T follicular helper cell (primary cell): ENCODE measurements at places on chromosomes 4 and X.

DNA sequence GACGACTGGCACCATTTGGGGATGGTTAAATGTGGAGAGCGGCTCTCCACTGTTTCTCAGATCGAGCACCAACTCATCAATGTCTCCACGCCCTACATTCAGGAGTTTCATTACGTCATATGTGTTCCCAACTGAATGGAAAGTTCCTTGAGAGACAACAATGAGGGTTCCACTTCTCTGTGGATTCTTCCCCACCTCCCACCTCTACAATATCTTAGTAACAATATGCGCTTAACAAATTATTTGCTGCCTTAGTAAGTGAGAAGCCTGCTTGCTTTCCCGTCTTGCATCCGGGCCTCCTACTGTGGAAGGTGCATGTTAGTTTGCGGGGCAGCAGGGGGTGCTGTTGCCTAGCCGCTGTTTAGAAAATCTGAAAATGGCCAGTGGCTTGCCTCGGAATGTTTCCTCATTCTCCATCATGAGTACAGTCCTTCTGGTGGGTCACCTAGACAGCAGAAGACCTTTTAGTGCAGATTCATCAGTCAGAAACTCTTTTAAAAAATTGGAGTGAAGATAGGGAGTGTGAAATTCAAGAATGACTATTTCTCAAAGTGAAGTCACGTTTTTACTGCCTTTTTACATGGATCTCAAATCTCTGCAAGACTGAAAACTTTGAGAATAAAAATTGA is 55.7 kb downstream of the PHOX2B start:
- no peak for DNase-seq

- DNase-seq = no peak
These were observed 4.0 kb downstream of the PCYT1B start for GRCh38 chrX:24643116-24643515.

DNA sequence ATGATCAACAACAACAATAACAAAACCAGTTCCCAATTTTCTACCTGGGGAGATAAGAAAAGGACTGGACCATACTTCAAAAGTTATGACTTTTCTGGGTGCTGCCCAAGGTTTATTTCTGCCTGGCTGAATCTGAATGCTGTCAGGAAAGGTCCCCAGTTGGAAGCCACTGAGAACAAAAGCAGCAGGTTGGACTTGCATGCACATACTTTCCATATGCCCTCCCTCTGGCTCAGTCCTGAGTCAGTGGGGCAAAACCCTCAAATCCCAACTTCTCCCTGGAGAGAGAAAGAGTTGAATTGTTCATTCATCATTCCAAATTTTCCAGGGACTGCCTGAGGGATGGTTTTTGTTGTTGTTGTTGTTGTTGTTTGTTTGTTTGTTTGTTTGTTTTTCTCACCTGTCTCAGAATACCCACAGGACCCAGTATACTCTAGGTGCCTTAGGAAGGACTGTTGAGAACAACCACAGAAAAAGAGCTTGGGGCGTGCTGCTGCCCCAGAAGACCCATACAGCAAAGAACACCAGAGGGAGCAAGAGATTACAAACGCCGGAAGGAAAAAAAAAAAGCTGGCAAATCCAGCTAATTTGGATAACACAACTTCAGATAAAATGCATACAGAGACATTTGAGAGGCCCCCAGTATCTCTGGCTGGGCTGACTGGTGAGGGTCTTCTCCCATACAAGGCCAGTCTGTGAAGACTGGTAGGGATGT is 138.9 kb upstream of the INPP4B start:
- no peak for DNase-seq

DNA sequence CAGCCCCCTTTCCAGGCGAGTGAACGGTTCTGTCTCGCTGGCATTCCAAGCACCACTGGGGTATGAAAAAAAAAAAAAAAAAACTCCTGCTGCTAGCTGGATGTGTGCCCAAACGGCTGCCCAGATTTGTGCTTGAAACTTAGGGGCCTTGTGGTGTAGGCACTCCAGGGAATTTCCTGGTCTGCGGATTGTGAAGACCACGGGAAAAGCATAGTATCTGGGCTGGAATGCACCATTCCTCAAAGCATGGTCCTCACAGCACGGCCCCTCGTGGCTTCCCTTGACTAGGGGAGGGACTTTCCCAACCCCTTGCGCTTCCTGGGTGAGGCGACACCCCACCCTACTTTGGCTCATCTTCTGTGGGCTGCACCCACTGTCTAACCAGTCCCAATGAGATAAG is 516.8 kb upstream of the FAM241A start:
- DNase-seq = no peak

DNA sequence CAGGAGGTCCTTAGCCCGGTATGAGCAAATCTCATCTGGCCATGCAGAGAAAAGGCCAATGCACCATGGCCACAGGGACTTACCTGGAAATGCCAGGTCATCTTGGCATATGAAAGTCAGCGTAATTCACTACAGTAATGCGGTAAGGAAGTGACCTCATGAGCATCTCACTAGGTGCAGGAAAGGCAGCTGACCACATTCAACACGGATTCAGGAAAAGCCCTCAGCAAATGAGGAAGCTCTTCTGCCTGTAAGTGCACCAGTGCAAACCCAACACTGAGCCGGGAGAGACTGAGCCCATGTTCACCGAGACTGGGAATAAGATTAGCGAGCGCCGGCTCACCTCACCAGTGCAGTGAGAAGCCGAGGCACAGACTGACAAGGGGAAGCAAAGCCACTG is 23.7 kb downstream of the LRPAP1 start:
- DNase-seq = no peak

- no peak for DNase-seq
These were observed 407.6 kb downstream of the ANKRD50 start for GRCh38 chr4:124304941-124305340.

- no peak for DNase-seq
These were observed 1.1 kb downstream of the ZFYVE28 start for GRCh38 chr4:2417226-2417764.

- no peak for DNase-seq
These were observed 5.0 kb downstream of the SHOX start for GRCh38 chrX:635428-636090.

DNA sequence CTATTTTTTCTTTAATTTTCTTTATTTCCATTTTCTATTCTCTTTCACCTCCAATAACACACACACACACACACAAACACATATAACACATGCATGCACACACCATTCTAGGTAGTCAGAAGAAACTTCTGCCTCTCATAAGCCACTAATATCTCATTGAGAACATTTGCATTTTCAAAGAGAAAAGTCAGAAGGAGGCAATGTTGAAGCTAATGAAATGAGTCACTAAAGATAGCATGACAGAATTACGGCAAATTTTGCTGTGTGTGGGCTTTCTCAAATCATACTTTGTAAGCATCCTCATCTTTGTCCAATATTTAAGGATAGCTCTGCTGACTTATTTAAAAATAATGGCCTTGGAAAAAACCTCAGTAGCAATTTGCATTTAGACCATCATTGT is 291.3 kb downstream of the GUCY2F start:
- no peak for DNase-seq

DNA sequence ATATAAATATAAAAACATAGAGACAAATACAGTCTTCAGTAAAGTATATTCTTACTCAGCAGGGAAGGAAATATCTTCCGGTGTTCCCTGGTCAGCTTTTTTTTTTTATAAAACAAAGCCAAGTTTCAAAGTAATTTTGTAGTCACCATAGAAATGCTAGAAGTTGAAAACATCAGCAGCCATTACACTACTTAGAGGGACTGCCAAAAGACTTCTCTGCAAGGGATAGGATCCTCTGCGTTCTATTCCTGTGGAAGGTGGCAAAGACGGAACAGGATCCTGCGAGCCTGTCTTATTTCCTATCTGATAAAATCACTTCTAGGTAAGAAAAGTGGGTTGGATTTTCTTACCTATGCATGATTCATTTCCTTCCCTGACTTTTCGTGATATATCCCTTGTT is 19.4 kb downstream of the CLDN22 start:
- DNase-seq = no peak

- no peak for DNase-seq
These were observed 438.5 kb downstream of the INPP4B start for GRCh38 chr4:142407596-142407995.

DNA sequence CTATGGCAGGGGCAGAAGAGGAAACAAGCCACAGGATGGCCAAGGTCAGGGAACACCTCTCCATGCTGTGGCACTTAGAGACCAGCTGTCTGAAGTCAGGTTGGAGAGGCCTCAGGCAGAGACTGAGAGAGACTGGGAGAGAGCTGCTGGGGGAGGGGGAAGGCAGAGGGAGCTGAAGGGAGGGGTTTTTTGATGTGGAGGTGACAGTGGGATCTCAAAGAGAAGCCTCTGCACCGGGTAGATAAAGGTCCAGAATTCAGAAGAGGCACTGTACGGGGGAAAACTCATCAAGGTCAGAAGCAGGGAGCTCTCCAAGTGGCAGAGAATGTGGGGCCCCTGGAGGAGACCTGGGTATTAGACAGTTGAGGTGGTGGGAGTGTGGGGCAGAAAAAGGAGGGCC is 41.6 kb upstream of the HMGB3 start:
- no peak for DNase-seq

- DNase-seq = no peak
These were observed 25.9 kb upstream of the INTU start for GRCh38 chr4:127606823-127607222.

DNA sequence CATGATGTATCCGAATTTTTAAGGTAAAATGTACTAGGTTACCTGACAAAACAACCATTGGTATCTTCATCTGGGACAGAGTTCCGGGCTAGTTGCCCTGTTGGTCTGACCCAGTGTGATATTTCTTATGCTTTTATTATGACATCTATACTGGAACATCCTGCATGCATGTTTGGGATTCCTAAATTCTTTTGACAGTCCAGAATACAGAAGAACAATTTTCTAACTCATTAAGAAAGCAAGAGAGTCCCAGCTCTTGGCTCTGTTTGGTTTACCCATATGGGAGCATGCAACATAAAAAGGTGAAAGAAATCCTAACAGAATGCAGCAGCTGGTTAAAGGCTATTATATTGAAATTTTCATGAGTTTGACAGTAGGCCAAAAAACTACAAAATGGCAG is 247.7 kb upstream of the FTHL17 start:
- no peak for DNase-seq

GRCh38 chrX:153903238-153903980 is 1.1 kb upstream of the AVPR2 start:
- no peak for DNase-seq

DNA sequence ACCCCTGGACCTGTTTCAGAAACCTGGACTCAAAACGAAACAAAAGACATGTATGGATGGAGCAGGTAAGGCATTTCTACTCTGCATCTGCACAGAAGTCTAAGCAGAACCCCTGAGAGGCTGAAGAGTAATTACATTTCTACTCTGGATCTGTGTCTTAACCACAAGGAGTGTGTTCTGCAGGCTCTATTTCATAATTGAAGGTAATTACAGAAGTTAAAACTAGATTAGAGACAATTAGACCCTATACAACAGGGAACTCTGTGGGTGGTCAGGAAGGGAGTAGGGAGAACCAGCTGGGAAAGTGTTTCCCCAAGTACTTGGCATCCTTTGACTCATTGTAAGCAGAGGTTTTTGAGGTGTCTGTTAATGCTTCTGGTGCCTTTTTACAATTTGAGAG is 69.8 kb downstream of the IGSF1 start:
- DNase-seq = no peak

- DNase-seq = no peak
These were observed 18.6 kb downstream of the PSMD10 start for GRCh38 chrX:108072746-108073145.

- DNase-seq = no peak
These were observed 68.8 kb downstream of the FBXW7 start for GRCh38 chr4:152467101-152467500.

GRCh38 chr4:98662626-98663225 is 4.3 kb upstream of the TSPAN5 start:
- DNase-seq = peak; percentile 33

GRCh38 chrX:19566359-19567222 is 51.3 kb upstream of the MAP3K15 start:
- no peak for DNase-seq

GRCh38 chr4:174324725-174325124 is 41.0 kb downstream of the CEP44 start:
- no peak for DNase-seq

- DNase-seq = no peak
These were observed 14.7 kb downstream of the HELQ start for GRCh38 chr4:83440899-83441298.

DNA sequence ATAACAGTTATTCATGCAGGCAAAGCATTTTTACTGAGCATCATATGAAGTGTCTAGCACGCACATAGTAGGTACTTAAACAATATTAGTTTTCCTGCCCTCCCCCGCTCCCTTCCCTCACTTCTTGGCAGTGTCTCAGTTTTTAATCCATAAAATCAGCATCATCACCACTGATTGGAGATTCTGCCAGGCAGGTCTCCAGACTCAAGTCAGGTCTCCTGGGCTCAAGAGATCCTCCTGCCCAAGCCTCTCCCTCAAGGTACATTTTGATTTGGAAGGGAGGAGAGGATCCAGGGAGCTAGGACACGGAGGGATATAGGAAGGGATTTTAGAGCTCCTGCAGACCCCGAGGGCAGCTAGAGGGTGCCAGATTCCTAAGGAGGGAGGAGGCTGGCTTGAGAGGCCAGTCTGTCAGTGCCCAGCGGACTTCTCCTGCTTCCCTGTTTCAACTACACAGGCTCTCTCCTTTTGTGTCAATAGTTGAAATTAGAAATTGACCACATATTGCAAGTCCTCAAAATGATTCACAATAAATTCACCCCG is 4.4 kb upstream of the FAT1 start:
- DNase-seq = no peak

- DNase-seq = no peak
These were observed 65.6 kb downstream of the POLR2B start for GRCh38 chr4:57044279-57044678.
